ENCODE measurements at places on chromosomes 6 and 20.

GRCh38 chr6:21752054-21752811, 158.7 kb downstream of the SOX4 start:
- DNase-seq = no peak

DNA sequence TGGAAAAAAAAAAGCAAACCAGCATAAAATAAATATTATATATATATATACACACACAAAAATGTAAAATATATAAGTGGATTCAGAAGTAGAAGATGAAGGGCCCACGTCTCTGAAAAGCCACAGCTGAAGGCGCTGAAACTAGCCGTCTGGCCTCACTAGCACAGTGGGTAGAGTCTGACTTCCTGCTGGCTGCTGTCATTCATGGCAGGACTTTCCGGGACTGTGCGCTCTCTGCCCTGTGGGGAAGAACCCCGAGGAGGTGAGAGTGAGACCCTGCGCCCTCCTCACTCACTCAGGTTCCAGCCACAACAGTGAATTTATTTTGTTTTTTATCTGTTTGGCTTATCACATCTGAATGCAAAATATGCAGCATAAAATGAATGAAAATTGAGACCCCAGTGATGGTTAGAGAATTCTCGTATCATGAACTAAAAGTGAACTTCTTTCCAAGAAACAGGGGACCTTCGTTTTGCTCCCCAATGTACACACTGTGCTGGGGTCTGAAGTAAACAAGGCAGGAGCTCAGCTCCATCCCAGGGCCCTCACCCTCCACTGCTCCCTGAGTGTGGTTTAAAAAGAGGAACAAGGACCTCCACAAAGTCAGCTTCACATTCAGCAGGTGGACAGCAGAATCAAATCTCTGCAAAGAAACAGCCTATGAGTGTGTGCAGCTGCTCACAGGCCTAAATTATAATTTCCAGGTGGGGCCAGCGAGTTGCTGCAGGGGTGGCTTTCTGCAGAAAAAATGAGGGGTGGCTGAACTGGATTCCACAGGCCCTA, 1.3 kb upstream of the RAMACL start:
- DNase-seq = no peak

GRCh38 chr20:57257701-57258453, 8.6 kb downstream of the BMP7 start:
- DNase-seq = no peak

DNA sequence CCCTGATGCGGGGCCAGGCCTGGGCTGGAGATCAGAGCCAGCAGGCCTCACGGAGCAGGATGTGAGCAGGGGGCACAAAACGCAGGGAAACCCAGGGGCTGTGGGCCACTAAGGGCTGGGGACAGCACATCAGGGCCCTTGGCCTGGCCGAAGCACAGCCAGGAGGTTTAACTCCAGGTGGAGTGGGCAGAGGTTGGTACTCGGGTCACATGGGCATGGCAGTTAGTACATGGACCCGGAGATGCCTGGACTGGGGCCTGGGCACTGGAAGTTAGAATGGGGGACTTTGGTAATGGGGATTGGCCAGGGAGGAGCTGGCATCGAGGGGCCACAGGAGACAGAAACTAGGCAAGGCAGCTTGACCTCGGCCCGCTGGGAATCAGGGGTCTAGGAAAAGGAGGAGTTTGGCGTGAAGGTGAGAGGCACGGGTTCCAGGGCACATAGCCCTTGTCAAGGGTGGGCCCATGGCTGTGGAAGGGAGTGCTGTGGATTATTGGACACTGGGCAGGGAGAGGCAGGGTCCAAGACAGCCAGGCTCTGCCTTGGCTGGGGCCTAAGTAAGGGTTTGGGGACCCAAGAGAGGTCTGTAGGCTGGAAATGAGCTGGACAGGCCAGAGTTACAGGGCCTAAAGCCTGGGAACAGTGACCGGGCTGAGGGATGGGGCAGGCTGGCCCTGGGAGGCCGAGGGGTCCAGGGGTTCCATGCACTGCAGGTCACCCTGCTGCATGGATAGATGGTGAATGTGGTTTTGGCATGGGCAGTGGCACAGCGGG, 41.6 kb upstream of the CD93 start:
- no peak for DNase-seq

- peak; percentile 85 for DNase-seq
Measured at GRCh38 chr6:44655412-44656342, 268.2 kb downstream of the CDC5L start.

- no peak for DNase-seq
Measured at GRCh38 chr20:8464368-8464767, 332.3 kb downstream of the PLCB1 start.

DNA sequence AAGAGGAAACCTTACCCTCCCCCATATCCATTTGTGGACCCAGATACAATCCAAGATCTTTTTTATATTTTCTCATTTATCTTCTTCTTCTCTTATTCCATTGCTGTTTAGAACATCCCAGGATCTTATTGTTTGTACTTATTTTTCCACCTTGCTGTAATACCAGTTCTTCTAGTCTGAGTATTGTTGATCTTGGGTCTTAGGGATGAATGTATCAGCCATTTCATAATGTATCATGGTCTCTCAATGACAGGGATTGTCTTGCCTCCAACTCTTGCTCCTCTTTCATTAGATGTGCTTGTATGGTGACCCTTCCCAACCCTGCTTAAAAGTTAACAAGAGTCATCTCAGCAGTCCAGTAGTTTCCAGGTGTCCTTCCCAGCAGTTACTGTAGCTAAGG, 63.3 kb downstream of the MAP3K4 start:
- no peak for DNase-seq

DNA sequence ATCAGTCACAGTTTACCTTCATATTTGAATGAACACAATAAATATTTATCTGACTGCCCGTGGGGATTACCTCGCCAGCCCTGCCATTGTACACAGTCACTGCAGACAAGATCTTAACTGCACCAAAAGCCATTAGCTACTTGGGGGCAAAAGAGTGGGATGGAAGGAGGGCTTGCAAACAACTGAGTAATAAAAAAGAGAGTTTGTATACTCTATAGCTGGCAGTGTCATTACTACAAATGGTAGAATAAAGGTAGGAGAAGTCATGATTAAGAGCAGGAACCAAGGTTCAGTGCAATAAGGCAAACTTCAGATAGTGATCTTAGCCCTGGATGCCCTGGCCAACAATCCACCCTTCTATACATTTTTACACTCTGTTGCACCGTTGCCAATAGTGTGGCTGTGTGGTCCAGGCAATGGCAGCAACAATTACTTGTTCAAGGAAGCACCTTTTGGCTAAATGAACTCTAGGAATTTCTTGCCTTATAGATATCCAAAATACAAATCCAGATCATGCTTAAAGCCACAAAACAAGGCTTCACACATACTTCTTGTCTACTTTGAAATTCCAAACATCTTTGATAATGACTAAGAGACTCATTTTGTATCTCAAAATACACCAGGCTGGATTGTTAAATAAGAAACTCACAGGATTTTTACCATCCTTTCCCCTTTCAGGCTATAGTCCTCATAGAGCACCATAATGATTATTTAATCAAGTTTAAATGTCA, 955.4 kb upstream of the ADGRB3 start:
- no peak for DNase-seq

GRCh38 chr6:162014069-162014811, 713.3 kb downstream of the PRKN start:
- no peak for DNase-seq

- no peak for DNase-seq
Measured at GRCh38 chr6:90297867-90298381, 1.3 kb upstream of the BACH2 start.

Data from activated naive CD8-positive, alpha-beta T cell treated with anti-CD3 and anti-CD28 coated beads, Interleukin-2, amount 10 ng/mL, durations not matched to agents 7 days and 5 days (primary cell).